ENCODE measurements at places on chromosomes 6 and 20. TPM values are rescaled to one million over a fixed set of nuclear protein-coding genes. Genes with fewer than 3 reads are reported as not detected.

CYP24A1 gene
- 0.07 TPM for total RNA-seq

OTOR gene
- not detected for total RNA-seq

FAM83B gene
- total RNA-seq: not detected

MTCH1 gene
- 92.9 TPM for total RNA-seq

CALHM4 gene
- total RNA-seq: not detected

MAFB gene
- total RNA-seq: not detected

DDX43 gene
- 0.51 TPM for total RNA-seq

GPR6 gene
- not detected for total RNA-seq

CENPW gene
- total RNA-seq: 44.1 TPM

TMEM200A gene
- total RNA-seq: 0.14 TPM

ETV7 gene
- total RNA-seq: 2.4 TPM

HLA-F gene
- 216 TPM for total RNA-seq

GRCh38 chr6:136890986-136891385 is 31.1 kb upstream of the SLC35D3 start:
- H3K27ac ChIP-seq: no peak overlapping the region
- H3K4me1 ChIP-seq: peaks cover 4% of the 10 kb centered on the region
- DNase-seq: no peak
- peaks cover 13% of the 10 kb centered on the region for H3K36me3 ChIP-seq

DNA sequence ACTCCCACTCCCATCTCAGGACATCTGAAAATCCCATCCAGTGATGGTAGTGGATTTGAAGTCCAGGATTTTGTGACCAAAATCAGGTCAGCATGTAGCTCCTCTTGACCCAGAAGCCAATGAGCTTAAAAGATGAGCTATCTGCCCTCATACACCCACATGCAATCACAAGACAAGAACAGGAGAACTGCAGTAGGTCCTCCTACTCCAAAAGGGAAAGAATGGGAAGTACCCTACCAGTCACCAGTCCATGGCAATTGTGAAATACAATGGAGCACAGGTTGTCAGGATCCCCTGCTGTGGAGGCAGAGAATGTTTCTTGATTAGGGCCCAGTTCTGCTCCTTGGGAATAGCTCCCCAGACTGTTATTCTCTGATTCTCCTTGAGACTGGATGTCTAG is 347.3 kb upstream of the CNR1 start:
- peaks cover 7% of the 10 kb centered on the region for H3K27me3 ChIP-seq
- H3K4me1 ChIP-seq: no peaks in the 10 kb centered on the region
- H3K27ac ChIP-seq: no peak overlapping the region
- DNase-seq: no peak

DNA sequence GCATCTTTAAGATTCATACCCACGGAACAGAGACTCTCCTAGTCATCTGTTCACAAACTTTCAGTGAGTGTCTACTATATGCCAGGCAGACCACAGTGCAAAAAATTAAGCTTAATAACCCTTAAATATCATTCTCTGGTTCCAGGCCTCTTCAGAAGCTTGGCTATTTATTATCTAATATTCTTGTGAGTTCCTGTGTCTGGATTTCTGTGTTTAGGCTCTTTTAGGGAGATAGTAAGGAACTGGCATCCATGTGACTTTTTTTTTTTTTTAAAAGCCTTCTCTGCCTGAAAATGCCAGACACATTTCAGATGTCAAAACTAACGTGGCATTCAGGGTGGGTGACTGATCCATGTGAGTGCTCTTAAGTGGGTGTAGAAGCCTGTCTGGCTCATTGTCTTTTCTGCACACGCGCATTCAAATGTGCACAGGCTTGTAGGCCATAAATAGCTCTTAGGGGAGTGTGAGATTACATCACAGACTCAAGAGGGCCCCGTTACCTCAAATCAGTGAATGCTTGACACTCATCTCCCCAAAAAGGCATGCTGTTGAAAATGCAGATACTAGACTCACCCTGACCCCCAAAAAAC is 141.9 kb downstream of the GMPR start:
- no peaks in the 10 kb centered on the region for H3K27me3 ChIP-seq
- no peak for DNase-seq
- H3K4me3 ChIP-seq: no peak overlapping the region
- no peaks in the 10 kb centered on the region for H3K4me1 ChIP-seq
- no peaks in the 10 kb centered on the region for H3K36me3 ChIP-seq

GRCh38 chr6:107679457-107679856 is 144.7 kb downstream of the SCML4 start:
- peaks cover 4% of the 10 kb centered on the region for H3K4me1 ChIP-seq
- DNase-seq: peak; percentile 35
- H3K4me3 ChIP-seq: no peak overlapping the region
- H3K27me3 ChIP-seq: no peaks in the 10 kb centered on the region

DNA sequence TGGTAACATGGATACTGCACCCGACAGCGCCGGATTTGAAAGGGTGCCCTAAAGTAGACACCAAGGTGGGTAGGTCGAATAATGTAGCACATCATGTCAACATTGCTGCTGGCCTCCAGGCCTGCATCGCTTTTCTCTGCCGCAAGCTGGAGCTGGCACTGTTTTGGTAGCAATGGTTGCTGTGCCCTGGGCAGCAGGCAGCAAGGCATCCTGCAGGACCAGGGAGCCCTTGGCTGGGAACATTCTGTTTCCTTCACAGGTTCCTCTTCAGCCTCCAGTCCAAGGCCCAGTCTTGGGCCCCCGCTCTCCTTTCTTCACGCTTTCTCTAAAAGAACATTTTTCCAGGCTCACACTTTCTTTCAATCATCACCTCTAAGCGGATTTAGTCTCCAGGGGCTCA is 365.8 kb upstream of the JARID2 start:
- H3K27me3 ChIP-seq: no peaks in the 10 kb centered on the region
- no peak for DNase-seq
- no peak overlapping the region for H3K4me3 ChIP-seq
- no peak overlapping the region for H3K27ac ChIP-seq
- peaks cover 49% of the 10 kb centered on the region for H3K4me1 ChIP-seq

DNA sequence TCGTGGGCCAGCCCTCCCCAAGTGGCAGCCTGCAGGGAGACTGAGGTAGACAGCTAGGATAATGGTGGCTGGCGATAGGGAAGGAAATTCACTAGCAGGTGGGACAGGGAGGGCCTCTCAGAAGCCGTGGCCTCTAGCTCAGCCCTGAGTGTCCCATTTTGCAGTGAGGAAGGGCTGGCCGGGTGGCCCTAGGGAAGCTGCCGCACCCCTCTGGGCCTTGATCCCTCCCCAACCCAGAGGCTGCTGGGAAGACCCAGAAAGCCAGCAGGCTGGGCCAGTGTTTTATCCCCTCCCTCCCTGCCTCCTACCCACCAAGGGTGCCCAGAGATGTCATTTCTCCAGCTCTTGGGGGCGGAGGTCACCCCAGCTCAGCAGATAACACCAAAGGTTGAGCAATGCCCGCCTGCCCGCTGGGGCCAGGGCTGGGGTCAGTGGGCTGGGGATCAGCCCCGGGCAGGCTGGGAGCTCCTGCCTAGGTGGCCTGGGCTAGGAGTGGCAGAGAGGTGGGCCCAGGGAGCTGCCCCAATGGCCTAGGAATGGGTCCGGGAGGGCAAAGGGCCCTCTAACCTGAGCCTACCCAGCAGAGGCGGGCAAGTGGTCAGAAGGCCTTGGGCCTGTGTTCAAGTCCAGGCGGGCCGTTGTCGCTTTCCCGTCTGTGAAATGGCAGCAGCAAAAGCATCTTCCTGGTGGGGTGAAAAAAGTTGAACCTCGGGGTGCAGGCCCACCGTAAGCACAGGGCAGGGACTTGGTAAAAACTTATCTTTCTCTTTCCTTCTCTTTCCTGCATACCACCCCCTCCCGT is 1.6 kb upstream of the CEBPB start:
- DNase-seq: no peak
- H3K4me3 ChIP-seq: no peak overlapping the region
- H3K27ac ChIP-seq: no peak overlapping the region
- peaks cover 13% of the 10 kb centered on the region for H3K27me3 ChIP-seq

DNA sequence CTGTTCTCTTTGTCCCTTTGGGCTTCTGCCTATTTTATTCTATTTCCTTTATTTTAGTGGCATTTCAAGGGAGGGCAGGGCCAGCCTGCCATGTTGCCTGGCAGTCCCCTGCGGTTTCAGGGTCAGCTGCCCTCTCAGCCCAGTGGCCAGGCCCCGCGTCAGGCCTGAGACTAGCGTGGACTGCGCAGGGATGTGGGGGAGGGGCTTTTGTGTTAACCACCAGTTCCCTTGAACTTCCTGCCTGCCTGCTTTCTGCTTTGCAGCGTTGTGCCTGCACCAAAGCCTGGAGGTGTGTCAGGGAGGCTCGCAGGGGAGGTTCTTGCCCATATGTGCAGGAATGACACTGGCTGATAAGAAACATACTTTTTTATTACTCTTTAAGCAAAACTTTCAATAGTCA is 157.6 kb downstream of the SLC35B3 start:
- H3K27ac ChIP-seq: no peak overlapping the region
- H3K4me3 ChIP-seq: no peak overlapping the region
- no peaks in the 10 kb centered on the region for H3K4me1 ChIP-seq

DNA sequence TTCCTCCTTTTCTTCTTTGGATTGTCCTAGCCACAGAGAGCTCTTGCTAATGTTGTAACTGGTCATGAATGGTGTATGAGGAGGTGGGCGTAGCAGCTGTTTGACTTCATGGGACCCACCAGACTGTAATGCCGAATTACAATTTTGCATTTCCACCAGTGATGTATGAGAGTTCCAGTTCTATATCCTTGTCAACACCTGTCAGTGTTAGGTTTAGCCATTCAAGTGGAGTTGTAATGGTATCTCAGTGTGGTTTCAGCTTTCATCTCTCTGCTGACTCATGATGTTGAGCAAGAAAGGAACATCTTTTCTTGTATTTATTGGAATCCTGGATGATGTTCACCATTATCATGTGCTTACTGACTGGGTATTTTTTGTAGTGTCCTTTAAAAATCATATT is 5.1 kb downstream of the IGF2R start:
- peak; percentile 47 for DNase-seq
- H3K27ac ChIP-seq: peak overlapping the region; percentile 82
- H3K4me1 ChIP-seq: peaks cover 84% of the 10 kb centered on the region
- H3K36me3 ChIP-seq: peaks cover 11% of the 10 kb centered on the region

GRCh38 chr6:132400555-132400882 is 756 bp downstream of the MOXD1 start:
- H3K27ac ChIP-seq: no peak overlapping the region
- no peak for DNase-seq
- H3K4me3 ChIP-seq: no peak overlapping the region
- H3K27me3 ChIP-seq: peaks cover 61% of the 10 kb centered on the region
- no peaks in the 10 kb centered on the region for H3K36me3 ChIP-seq
- H3K4me1 ChIP-seq: peaks cover 17% of the 10 kb centered on the region

GRCh38 chr6:131469130-131469529 is 103.9 kb upstream of the ARG1 start:
- no peak overlapping the region for H3K27ac ChIP-seq
- no peaks in the 10 kb centered on the region for H3K27me3 ChIP-seq
- no peaks in the 10 kb centered on the region for H3K36me3 ChIP-seq
- H3K4me3 ChIP-seq: no peak overlapping the region
- no peak for DNase-seq

- peaks cover 16% of the 10 kb centered on the region for H3K27me3 ChIP-seq
- H3K4me3 ChIP-seq: no peak overlapping the region
- no peaks in the 10 kb centered on the region for H3K4me1 ChIP-seq
- H3K36me3 ChIP-seq: no peaks in the 10 kb centered on the region
These were observed 37.1 kb upstream of the YWHAB start for GRCh38 chr20:44848254-44849015.

- no peak overlapping the region for H3K4me3 ChIP-seq
- peaks cover 17% of the 10 kb centered on the region for H3K36me3 ChIP-seq
- no peaks in the 10 kb centered on the region for H3K27me3 ChIP-seq
- peaks cover 4% of the 10 kb centered on the region for H3K4me1 ChIP-seq
These were observed 129.0 kb downstream of the KIF16B start for GRCh38 chr20:16444057-16444777.

GRCh38 chr6:35706468-35706867 is 17.8 kb upstream of the FKBP5 start:
- H3K27ac ChIP-seq: no peak overlapping the region
- peaks cover 7% of the 10 kb centered on the region for H3K36me3 ChIP-seq
- no peak for DNase-seq
- peaks cover 18% of the 10 kb centered on the region for H3K4me1 ChIP-seq
- H3K4me3 ChIP-seq: no peak overlapping the region
- H3K27me3 ChIP-seq: no peaks in the 10 kb centered on the region

DNA sequence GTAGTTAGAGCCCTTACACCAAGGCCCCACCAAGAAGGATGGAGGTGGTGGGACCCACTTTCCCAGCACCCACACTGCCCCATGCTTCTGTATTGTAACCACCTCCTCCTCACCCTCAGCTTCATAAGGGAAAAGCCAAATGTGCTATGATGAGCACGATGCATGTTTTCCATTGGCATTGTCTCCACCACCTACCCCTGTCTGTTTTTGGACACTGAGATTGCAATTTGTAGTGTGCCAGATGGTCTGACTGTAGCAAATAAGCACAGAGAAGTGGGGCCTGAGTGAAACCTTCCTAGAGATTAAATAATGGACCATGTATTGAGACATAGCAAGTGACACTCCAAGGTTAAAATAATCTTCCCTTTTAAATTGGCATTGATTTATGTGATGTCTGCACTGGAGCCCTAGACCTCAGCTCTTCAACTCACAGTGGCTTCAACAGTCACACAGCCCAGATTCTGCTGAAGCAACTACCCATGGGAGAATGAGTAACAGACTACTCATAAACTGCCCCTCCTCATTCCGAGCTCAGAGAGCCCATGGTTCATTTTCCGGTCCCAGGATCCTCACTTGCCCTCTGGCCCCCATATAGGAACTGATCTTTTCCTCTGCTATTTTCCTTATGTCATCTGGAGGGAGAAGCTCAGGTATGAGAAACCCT is 177.9 kb downstream of the COL9A1 start:
- no peak overlapping the region for H3K27ac ChIP-seq
- H3K36me3 ChIP-seq: no peaks in the 10 kb centered on the region

- H3K4me3 ChIP-seq: no peak overlapping the region
- no peak overlapping the region for H3K27ac ChIP-seq
- H3K36me3 ChIP-seq: no peaks in the 10 kb centered on the region
- DNase-seq: no peak
- peaks cover 19% of the 10 kb centered on the region for H3K4me1 ChIP-seq
These were observed 35.5 kb downstream of the CARMIL1 start for GRCh38 chr6:25314509-25315175.

- no peak for DNase-seq
- H3K4me3 ChIP-seq: no peak overlapping the region
- no peak overlapping the region for H3K27ac ChIP-seq
- peaks cover 23% of the 10 kb centered on the region for H3K4me1 ChIP-seq
These were observed 73.4 kb downstream of the SSR1 start for GRCh38 chr6:7239590-7239948.

DNA sequence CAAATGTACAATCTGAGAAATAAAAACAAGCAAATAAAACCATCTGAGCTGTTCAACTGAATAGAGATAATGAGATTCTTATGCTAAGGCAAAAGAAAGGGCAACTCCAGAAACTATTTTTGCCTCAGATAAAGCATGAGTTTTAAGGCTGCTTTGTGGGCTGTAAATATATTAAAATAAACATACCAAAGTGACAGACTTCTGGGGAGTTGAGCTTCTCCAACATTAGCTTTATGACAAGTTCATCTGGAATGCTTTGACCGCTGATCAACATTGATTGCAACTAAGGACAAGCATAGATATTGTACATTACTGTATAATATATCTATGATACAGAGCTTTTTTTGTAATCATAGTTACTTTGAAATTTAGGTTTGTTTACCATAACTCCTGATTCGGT is 19.3 kb downstream of the AK9 start:
- no peaks in the 10 kb centered on the region for H3K27me3 ChIP-seq
- no peak for DNase-seq
- no peak overlapping the region for H3K27ac ChIP-seq
- no peaks in the 10 kb centered on the region for H3K4me1 ChIP-seq
